NAMALWA (cell line): ENCODE measurements at places on chromosomes 1 and 21.

GRCh38 chr1:98468111-98468717, 193.3 kb upstream of the SNX7 start:
- peak; percentile 64 for DNase-seq

GRCh38 chr1:14300991-14301703, 297.3 kb upstream of the KAZN start:
- no peak for DNase-seq

DNA sequence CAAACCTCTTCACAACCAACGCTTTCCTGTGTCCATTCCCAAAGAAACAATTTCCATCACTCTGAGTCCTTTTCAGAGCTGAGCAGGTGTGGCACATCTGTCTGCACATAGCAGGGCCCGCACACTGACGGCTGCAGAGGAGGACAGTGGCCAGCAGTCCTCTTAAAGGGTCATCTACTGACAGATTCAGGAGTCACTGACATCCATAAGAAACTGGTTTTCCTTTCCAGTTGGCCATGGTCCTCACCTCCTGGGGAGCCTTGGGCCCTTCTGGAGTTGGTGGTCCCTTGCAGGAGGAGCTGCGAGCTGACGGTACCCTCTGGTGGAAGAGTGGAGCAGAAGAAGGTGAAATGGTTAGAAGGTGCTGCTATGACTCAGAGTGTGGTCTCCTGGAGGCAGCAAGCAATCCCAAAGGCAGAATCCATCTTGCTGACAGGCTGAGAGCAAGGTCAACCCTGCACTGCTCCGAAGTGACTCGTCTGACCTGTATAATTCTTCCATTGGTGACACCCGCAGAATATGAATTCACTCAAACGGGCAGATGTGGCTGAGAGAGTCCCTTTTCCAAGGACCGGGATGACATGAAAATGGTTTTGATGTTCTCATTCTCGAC, 278.5 kb upstream of the C1orf174 start:
- no peak for DNase-seq

DNA sequence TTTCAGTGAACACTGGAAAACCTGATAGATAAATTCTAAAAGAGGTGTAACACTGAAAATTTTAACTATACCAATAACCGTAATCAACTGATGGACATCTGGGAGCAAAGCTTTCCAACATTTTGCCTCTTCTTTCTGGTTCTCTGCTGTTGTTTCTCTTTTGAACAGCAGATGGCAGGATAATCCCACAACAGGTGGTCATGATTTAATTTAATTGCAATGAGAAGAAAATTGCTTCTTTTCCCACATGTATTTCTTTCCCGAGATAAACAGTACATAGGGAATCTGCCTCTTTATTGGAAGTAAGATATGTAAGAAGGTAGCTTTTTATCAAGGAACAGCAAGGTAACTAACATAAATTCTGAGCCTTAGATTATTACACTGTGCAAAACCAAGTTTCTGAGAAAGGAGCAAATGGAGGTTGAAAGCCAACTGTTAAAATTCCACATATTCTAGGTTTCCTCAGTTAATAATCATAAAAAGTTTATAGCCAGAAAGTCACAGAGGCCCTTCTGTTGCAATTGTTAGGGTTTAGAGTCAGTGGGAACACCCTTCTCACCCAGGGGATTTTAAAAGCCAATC, 72.9 kb downstream of the RPS6KA1 start:
- peak; percentile 88 for DNase-seq

- no peak for DNase-seq
These were observed 52.2 kb downstream of the KCNC4 start for GRCh38 chr1:110262296-110262695.

DNA sequence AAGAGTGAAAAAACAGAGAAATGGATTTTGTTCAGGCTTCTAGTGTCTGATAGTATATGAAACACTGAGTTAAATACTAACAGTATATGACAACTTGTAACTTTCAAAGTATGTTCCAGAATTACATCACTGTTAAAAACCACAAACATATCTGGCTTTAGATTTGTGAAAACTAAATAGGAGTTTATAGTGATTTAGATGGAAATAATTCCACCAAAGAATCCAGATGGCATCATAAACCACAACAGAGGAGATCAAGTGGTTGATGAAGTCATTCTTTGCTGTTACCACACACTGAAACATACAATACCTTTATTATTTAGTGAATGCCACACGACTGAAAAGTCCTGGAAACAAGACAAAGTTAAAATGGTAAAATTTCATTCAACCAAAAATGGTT, 37.2 kb downstream of the ALG14 start:
- no peak for DNase-seq

DNA sequence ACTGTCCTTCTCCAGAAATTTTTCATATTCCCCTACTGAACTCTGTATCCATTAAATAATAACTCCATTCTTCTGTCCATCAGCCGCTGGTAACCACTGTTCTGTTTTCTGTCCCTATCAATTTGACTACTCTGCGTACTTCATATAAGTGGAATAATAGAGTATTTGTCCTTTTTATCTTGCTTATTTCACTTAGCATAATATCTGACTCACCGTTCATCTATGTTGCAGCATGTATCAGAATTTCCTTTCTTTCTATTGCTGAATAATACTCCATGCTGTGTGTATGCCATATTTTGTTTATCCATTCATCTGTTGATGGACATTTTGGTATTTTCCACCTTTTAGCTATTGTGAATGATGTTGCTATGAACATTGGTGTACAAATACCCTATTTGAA, 71.9 kb downstream of the CEP350 start:
- no peak for DNase-seq

DNA sequence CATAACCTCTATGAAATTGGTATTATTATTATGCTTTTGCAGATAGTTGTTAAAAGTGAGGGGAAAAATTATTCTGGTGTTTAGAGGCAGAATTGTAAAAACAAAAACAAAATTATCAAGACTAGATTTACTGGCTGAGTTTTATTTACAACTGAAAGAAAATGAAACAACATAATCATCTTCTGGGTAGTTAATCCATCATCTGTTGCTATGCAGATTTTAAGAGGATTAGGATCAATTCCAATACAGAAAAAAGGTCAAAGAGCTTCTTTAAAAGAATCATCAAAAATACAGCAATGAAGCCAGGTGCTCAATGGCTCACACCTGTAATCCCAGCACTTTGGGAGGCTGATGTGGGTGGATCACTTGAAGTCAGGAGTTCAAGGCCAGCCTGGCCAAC, 8.3 kb downstream of the GOLT1A start:
- DNase-seq = no peak

- DNase-seq = no peak
These were observed 84.2 kb downstream of the EPHB2 start for GRCh38 chr1:22794647-22795365.

DNA sequence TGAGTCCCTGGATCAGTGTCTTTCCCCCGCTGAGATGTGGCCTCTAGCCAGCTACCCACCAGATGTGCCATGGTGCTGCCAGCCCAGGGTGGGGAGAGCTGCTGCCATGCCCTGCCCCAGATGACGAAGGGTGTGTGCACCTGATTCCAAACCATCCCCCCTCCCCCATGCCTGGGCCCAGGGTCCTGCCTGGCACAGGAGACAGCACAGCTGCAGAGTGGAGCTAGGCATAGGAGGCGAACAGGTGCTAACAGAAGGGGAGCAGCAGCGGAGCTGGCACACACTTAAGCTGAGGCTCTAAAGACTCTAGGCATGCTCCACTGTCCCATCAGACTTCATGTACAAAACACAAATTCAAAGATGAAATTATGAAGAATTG, 9.0 kb upstream of the LDLRAP1 start:
- no peak for DNase-seq

GRCh38 chr1:93489756-93490155, 41.8 kb downstream of the FNBP1L start:
- no peak for DNase-seq
